ENCODE measurements at places on chromosomes 16 and 17.

DNA sequence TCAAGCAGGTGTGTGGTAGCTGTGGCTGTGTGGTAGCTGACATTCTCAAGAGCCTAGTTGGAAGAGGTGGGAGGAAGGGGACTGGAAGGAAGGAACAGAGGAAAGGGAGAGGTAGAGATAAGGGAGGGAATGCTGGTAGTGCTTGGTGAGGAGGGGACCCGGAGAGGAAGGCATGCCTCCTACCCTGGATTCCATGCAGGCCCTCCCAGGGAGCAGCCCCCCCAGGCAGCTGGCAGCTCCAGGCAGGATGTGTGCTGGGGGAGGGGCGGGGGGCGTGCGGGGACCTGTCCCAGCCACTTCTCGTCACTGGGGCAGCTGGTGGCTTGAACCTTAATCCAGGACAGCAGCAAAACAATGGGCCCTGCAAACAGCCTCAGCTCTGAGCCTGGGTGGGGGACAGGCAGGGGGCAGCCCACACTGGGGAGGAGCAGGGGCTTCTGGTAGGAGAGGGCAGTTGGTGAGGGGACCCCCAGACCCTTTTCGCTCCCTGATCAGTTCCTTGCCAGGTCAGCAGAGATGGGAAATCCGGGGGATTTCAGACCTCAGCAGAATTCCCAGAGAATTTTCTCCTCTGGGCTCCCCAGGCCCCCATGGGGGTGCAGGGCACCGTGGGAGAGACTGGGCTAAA, 27.1 kb downstream of the ARHGAP23 start:
- no peak for DNase-seq

GRCh38 chr16:14013571-14014283, 57.4 kb upstream of the MRTFB start:
- no peak for DNase-seq

- no peak for DNase-seq
Observed at GRCh38 chr17:7882629-7883028, 6.0 kb upstream of the CHD3 start.

GRCh38 chr17:17413821-17414220, 63.0 kb upstream of the MED9 start:
- no peak for DNase-seq

DNA sequence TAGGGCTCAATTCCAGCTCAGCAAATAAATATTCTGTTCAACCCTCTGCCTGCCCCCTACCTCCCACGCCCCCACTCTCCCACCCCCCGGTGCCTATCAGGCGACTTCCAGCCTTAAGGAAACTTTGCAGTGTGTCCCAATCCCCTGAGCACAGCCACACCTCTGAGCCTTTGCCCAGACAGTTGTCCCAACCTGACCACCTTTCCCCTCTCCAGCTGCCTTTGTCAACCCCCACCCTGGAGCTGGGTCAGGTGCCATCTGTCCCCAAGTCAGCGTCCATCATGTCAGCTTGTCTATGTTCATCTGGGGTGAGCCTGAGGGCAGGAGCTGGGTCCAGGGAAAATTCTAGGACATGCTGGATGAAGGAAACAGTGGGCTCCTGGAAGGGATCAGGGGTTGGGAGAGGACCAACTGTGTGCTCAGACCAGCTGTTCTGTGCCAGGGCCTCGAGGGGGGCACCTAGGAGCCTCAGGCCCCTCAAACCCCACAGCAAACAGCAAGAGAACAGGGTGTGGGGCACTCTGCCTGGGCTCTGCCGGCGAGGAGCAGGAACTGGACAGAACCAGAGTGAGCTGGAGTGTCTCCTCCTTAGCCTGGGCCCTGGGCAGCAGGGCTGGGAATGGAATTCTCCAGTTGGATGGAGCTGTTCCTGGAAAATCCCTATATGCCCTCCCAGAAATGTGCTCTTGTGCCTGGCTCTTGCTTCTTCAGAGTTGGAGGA, 17.8 kb downstream of the CDH16 start:
- DNase-seq: no peak

All from HS-27A (cell line).